ENCODE measurements at places on chromosomes 4 and X. TPM values are rescaled to one million over a fixed set of nuclear protein-coding genes. Genes with fewer than 3 reads are reported as not detected.

The HERC6 gene
- total RNA-seq, result 3.5 TPM

The FGFBP2 gene
- total RNA-seq, result 0.15 TPM

The SYN1 gene
- 0.22 TPM for total RNA-seq

The TACC3 gene
- total RNA-seq, result 89.8 TPM

The TLR1 gene
- 0.25 TPM for total RNA-seq

The SHROOM2 gene
- 0.73 TPM for total RNA-seq

The ZDHHC15 gene
- not detected for total RNA-seq

The BMPR1B gene
- 4.8 TPM for total RNA-seq

The CYLC1 gene
- not detected for total RNA-seq

The SHOX gene
- total RNA-seq, result not detected

The RAI2 gene
- total RNA-seq, result 0.15 TPM

The SMARCA5 gene
- total RNA-seq, result 22.5 TPM

The CTAG2 gene
- total RNA-seq, result not detected

The HSFX4 gene
- not detected for total RNA-seq

The SFRP2 gene
- total RNA-seq, result not detected

The NPY2R gene
- not detected for total RNA-seq

The ART3 gene
- total RNA-seq, result not detected

The SASH3 gene
- not detected for total RNA-seq

The ACOT9 gene
- total RNA-seq, result 109 TPM

The DKK2 gene
- total RNA-seq, result not detected
